GM23338 (cell line): ENCODE measurements at places on chromosomes 5 and 9.

DNA sequence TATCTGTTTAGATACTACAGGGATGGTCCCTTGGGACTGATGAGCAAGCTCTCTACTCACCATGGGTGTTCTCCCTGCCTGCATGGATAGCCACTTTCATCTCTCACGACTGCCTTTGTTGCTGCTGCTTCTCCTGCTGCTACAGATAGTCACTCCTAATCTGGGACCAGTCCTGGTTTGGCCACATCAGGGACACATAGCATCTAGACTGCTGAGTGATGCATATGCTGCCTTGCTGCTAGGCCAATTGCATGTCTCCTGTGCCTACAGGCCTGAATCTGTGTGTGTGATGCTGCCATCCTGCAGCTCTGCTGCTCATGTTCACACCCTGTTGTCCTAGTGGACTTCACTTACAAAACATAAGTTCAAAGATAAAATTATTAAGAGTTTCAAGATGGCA, 297.1 kb downstream of the HCN1 start:
- no peak for DNase-seq

GRCh38 chr9:33719581-33720374, 75.6 kb upstream of the PRSS3 start:
- peak; percentile 79 for DNase-seq

GRCh38 chr9:116506685-116507084, 180.4 kb upstream of the TRIM32 start:
- DNase-seq = no peak

- DNase-seq = no peak
Measured at GRCh38 chr9:112377087-112377486, 2.8 kb upstream of the HSDL2 start.

GRCh38 chr9:35915681-35916294, 6.5 kb downstream of the SPAAR start:
- no peak for DNase-seq

DNA sequence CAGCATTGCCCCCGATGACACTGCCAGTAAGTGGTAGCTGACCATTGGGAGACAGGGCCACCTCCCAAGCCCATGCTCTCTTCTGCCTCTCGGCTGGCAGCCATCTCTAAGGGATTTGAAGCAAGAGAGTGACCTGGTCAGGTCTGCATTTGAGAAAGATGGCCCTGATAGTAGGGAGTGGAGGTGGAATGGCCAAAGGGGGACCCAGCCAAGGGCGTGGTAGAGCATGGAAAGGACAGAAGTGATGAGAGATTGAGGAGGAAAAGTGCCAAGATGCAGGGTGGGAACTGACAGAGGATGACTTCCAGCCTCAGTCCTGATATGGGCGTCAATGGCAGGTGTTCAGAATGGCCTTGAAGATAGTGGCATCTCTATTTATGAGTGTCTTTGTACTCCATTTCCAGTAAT, 9.0 kb downstream of the ABL1 start:
- no peak for DNase-seq

DNA sequence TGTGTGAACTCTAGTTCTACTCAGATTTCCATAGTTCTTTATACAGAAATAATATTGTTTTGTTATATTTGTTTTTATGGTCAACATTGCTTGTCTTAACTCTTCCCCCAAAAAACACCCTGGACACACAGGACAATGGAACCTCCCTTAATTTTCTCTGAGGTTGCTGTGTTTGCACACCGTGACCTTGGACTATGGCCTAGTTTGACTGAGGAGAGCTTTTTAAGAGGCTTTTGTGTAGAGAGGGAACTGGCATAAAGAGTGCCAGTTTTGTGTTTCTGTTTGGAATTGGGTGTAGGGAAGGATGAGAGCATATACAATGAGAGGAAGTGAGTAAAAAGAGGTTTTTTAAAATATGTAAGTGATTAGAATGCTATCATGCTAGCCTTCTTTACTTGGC, 101.1 kb upstream of the MEF2C start:
- no peak for DNase-seq

DNA sequence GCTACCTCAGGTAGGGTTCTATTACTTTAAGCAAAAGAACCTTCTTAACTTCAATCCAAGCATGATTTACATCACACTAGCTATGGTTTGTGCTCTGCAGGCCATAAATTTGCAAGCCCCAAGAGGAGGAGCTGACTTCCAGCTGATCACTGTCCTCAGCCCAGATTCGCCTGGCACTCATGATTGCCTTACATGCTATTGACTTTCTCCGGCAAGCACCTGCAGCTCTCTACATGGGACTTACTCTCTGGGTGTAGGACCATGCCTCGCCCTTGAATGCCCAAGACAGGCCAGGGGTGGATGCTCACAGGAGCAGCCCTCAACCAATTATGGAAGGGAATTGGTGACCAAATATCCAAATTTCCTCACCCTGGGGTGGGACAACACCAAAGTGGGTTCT, 99.8 kb downstream of the ESM1 start:
- no peak for DNase-seq

DNA sequence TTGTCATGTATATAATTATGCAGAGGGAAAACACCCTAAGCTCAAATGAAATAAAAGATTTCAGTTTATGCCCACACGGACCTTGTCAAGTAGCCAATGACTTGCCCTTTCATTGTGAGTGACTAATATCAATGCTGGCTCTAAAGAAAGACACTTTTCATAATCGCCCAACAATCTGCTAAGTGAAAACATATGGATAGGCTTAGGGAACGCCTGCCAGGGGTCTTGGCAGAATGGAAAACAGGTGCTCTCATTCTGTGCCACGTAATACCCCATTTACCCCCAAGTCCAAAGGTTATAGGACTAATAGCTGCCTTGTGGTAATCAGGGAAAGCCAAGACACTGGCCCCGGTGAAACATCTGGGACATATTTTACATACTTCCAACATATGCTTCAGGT, 157.7 kb downstream of the SLF1 start:
- DNase-seq = no peak

DNA sequence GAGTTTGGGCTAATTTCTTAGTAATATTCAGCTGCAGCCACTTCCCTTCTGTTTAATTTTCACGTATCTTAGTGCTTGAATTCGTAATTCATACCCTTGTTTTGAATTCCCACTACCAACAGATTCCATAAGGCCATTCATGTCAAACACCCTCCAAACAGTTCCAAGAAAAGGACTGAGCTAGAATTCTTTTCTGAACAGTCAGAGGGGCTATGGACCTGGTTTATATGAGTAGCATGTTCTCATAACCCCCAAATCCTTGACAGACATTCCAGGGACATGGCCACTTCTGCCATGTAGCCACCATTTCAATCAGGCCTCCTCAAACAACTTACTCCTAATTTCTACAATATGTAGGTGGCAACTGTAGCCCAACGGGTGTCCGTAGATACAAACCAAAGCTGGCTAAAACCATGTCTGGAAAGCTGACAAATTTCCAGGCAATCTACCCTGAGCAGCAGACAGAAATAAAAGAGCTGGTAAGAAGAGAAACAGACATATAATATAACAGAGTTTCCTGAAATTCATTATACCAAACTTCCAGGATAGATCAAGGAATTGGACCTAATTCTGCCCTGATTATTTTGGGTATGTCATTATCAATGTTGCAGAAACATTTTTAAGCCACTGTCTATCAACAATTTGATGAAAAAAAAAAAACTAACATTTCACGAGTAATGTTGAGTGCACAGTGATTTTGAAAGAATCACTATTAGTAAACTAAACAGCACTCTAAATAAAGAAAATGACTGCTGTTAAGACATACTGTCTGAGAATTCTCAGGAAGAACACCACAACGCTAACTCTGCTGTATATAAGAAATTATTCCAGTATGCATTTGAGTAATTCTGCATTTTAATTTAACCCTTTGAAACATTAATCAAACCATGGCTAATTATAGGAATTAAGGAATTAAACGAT, 40.7 kb downstream of the EBF1 start:
- DNase-seq = no peak
